Spleen (tissue), 13 donors: ENCODE measurements at places on chromosomes 2 and 18. TPM values are rescaled to one million over a fixed set of nuclear protein-coding genes. Genes with fewer than 3 reads are reported as not detected.

- DNase-seq, result no peak
These were observed 18.6 kb downstream of the LYPD1 start for GRCh38 chr2:132651115-132652045.

GRCh38 chr2:39881494-39881893 is 102.4 kb upstream of the THUMPD2 start:
- no peak for DNase-seq

DNA sequence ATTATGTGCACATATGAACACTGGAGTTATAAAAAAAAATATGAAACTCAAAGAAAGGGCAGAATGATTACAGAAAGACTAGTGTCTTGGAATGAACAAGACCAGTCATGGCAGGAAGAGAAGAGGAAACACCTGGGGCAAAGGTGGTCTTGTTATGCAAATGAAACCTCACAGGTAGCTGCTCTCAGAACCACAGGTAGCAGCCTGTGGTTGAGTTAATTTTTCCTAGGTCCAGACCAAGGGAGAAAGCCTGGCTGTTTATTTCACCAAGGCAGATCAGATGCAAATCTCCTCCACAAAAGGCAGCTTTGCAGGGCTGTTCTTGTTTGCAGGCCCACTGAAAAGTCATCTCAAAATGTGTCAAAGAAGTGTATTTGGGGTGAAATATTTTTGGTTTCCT is 785.8 kb downstream of the RNF144A start:
- no peak for DNase-seq

The OXER1 gene
- 1.3 TPM for polyA plus RNA-seq

The UGT1A6 gene
- polyA plus RNA-seq, result not detected

The LIMS2 gene
- 76.1 TPM for polyA plus RNA-seq

The ACKR3 gene
- polyA plus RNA-seq, result 11.5 TPM
